ENCODE measurements at places on chromosomes 2 and 18.

- no peak for DNase-seq
Measured at GRCh38 chr2:58968885-58969284, 727.8 kb upstream of the FANCL start.

- DNase-seq: no peak
Measured at GRCh38 chr2:24420373-24420772, 60.0 kb upstream of the ITSN2 start.

DNA sequence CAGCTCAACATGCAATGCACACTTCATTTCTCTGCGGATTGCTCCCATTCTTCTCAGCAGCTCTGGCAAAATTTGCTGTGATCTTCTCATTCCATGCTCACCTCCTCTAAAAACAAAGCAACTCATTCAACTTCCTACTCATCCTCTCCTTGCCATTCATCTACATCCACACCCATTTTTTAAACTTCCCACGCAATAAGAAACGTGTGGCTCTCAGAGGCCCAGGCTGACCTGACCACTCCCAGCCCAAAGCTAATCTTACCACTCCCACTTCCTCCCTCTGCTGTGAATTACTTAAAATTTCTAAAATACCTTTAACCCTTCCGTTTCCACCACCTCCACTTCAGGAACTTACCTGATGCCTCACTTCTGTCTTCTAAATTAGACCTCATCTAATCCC is 15.2 kb downstream of the ABCB11 start:
- no peak for DNase-seq

DNA sequence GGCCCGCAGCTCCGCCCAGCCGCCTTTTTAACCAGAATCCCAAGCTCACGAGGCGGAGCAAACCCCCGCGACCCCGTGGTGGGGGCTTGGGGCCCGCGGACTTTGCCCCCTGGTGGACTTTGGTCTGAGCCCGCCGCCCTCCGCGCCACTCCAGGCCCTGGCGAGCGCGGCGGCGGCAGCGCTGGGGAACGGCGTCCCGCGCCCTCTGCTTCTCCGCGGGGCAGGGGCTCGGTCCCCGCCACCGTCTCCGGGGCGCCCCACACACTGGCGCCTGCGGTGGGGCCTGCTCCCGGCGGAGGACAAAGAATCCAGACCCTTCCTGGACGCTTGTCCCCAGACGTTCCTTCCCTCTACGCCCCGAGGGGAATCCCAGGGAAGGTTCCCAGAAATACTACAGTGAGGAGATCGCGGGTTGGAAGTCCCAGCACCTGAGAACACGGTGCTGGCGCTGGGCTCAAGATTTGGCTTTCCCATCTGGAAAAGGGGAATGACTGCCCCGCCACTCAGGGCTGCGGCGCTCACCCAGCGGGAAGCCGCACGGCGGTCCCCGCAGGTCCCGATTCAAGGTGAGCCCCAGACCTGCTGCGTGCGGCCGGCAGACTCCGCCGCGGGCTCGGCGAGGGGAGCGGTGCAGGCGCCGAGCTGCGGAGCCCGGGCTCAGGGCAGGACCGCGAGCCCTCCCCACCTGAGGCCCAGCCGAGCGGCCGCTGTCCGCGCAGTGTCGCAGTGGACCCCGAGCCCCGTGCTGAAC is at the start of gene HAAO:
Gene HAAO (minus strand): TSS at position 1 of the 751 bp plus-strand sequence. CDS start 47 bp downstream, outside the sequence.
- DNase-seq: no peak

DNA sequence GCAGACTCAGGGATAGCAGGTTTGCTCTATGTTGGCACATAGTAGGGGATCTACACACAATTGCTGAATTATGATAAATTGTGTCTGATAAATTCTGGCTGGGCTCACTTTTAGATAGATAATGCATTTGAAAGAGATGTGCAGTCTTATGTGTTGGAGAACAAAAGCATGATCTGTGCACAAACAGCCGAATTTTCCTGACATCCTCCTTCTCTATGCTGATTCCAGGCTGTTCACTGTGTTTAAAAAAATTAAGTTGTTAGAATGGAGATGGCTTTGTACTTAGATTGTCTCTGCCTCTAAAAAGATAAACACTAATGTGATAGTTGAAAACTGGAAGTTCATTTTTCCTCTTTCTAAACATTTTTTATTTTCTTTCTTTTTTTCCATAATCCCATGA is 2.1 kb downstream of the CERS6 start:
- DNase-seq: no peak

DNA sequence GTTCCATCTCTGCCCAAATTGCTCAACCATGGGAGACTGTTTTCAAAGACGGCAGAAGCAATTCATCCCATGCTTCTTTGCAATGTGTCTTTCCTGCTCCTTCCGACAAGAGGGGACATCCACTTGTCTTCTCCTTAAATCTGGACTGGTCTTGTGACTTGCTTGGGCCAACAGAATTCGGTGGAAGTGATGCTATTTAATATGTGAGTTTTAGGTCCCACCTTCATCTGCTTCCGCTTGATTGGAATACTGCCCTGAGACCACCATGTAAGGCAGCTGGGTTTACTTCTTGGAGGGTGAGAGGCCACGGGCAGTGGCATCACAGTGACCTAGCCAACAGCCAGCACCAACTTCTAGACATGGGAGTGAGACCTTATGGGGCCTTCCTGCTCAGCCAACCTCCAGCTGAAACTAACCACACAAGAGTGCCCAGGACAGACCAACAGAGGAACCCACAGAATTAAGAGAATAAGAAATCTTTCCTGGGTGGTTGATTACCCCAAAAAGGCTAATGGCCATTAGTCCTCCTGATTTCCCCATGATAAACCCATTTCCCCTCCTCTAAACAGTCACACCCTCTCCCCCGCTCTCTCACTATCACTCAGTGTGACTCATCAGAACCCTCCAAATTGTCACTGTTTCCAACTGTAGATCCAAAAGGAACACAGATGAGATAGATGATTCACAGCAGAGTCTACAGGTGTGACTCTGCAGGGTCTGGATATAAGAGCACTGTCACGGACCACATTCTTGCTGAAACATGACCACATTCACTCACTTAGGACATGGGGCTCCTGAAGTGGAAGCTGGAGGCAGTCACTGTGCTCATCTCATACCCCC is 16.2 kb upstream of the RHOB start:
- no peak for DNase-seq

- no peak for DNase-seq
Measured at GRCh38 chr2:218081063-218081462, 12.0 kb downstream of the RUFY4 start.

- no peak for DNase-seq
Measured at GRCh38 chr2:160290598-160290997, 90.5 kb upstream of the ITGB6 start.

GRCh38 chr2:138086576-138086975 is 122.3 kb downstream of the HNMT start:
- DNase-seq: no peak

GRCh38 chr2:215607766-215608165 is 171.9 kb upstream of the FN1 start:
- DNase-seq: no peak

DNA sequence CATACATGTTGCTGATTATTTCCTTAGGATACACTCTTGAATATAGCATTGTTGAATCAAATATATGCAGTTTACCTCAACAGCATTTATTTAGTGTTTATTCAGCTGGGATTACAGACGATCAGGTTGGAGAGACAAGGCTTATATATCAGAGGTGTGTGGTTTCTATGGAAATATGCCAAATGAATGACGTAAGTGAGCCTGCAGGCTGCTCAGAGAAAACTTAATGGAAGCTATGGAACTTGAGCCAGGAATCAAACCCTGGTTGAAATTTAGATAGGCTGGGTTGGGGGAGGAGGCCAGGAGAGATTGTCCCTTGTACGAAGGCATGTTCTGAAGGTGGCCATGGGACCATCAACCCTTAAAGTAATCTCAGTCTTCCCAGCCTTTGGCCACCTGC is 79.5 kb downstream of the INPP4A start:
- DNase-seq: no peak

- no peak for DNase-seq
Measured at GRCh38 chr18:45102126-45102525, 421.4 kb downstream of the SETBP1 start.

DNA sequence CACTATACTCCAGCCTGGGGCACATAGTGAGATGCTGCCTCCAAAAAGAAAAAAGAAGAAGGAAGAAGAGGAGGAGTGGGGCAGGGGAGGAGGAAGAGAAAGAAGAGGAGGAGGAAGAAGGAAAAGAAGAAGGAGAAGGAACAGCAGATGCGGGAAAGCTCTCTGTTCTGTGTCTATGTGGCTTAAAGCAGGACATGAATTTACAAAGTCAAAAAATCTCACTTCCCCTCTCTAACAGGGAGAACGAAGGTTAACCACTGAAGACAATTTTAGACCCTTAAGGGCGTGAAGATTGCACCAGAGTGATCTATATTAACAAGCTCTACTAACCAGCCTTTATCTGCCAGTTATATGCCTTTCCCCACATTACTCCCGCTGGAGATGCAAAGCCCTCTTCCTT is 258.9 kb downstream of the METTL4 start:
- DNase-seq: no peak

DNA sequence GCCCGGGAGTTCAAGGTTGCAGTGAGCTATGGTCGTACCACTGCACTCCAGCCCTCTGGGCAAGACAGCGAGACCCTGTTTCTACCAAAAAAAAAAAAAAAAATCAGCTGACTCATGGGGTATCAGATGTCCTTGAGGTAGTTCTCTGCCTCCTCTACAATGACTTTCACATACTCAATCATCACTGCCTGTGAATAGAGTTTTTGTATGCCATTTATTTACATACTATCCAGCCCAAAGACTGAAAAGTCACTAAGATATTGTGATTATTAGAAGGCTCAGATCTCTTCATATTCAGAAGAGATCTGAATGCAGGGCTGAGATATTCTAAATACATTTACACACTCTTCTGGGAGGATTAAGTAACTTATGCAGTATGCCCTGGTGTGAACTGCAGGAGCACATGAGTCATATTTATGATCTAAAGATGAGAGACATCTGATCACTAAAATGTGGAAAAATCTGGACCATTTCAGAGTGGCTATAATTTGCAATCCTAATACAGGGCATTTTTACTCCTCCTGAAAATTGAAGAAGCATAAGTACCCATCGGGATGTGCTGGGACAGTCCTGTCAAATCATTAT is 38.9 kb downstream of the KLF7 start:
- no peak for DNase-seq

DNA sequence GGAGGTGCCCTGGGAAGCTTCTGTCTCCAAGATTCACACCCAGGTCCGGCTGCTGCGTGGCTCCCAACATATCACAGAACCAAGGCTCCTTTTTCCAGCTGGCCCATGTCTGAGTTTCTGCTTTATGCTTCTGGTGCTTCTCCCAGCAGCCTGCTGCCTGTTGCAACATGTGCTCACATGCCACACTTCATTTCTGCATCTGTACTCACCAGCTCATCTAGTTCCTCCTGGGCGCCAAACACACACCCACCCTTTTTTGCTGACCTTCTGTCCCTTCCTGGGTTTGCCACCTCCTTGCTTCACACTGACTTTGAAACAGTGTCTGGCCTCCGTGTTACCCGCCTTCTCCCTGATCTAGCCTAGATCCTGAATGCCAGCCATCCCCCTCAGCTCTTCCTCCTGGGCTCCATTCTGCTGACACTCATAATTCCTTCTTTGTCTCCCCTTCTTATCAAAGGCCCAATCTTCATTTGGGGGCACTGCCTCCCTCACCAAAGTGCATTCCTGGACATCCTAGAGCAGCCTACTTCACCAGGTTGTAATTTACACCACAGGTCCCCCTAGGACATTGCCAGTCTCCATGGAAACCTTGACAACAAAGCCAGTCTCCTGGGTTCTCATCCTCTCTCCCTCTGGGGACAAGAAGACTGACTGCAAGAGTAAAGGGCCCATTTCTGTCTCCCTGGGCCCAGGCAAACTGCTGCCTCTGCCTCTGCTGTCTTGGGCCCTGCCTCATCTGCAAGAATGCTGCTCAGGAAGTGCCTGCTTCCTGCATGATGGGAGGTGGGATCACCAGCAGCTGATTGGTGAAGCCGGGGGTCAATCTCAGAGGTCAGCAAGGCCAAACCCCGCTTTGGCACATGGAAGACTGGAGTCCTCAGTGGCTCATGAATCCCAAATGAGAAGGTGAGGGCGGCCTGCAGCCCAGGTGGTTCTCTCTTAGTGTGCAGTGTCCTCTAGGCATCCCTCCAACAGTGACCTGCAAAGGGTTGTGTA is 13.9 kb upstream of the PROM2 start:
- no peak for DNase-seq

DNA sequence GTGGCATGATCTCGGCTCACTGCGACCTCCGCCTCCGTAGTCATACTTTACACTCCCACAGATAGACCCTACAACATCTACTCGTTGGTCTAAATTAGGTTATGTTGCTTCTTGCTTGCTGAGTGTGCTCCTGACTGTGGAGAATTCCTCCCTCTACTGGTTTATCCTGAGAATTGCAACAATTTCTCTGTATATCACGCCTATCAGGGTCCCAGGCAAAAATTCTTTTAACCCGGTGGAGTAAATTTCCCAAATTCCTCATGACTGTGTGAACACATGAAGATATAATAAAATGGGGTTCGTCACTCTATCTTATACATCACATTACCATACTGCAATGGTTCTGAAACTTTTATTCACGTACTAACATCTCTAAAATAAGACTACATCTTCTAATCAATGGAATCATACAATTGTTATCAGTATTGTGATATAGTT is 156.7 kb downstream of the EVA1A start:
- no peak for DNase-seq

- no peak for DNase-seq
Measured at GRCh38 chr18:11040823-11041656, 108.3 kb downstream of the PIEZO2 start.

DNA sequence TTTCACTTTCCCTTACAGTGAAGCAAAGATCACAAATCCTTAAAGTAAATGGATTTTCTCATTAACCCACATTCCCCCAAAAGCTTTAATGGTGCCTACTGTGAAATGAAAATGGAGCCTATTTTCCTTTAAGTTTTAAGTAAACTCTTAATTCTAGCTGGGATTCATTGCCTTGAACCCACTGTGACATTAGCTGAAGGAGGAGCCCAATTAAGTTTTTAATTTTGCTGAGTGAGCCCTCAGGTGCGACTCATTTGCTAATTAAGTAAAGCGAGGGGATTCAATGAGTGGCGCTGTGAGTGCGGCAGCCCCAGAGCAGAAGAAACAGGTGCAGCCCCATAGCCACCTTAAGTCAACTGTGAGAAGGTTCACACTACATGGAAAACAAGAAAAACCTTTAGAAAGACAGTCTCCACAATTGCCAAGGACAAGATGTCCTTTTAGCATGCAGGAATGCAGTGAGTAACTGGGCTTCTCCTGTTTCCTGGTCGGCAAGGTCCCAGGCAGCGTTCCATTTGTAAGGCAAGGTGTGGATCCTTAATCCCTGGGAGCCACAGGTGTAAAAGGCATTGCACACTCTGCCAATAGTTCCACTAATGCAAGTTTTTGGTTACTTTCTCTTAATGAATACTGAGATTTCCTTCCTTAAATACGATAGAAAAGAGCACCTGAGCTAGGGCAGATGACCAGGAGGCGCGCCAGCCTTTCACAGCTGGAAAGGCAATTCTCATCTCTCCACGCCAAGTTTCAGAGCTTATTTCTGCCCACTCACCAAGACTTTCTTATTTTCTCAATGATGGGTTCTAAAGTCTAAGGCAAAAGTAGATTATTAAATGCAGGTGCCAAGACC is 87.7 kb downstream of the TMEM18 start:
- DNase-seq: no peak

- no peak for DNase-seq
Measured at GRCh38 chr2:16525265-16525887, 140.3 kb downstream of the CYRIA start.

- DNase-seq: no peak
Measured at GRCh38 chr2:60497500-60497899, 56.0 kb downstream of the BCL11A start.

GRCh38 chr2:230267059-230267458 is 41.5 kb downstream of the SP140 start:
- DNase-seq: no peak

GRCh38 chr2:61759005-61759404 is 94.9 kb downstream of the FAM161A start:
- no peak for DNase-seq

All from effector CD8-positive, alpha-beta T cell (primary cell).